ENCODE measurements at places on chromosomes 11 and 22.

- no peak for DNase-seq
Measured at GRCh38 chr11:78981153-78981552, 406.5 kb upstream of the NARS2 start.

DNA sequence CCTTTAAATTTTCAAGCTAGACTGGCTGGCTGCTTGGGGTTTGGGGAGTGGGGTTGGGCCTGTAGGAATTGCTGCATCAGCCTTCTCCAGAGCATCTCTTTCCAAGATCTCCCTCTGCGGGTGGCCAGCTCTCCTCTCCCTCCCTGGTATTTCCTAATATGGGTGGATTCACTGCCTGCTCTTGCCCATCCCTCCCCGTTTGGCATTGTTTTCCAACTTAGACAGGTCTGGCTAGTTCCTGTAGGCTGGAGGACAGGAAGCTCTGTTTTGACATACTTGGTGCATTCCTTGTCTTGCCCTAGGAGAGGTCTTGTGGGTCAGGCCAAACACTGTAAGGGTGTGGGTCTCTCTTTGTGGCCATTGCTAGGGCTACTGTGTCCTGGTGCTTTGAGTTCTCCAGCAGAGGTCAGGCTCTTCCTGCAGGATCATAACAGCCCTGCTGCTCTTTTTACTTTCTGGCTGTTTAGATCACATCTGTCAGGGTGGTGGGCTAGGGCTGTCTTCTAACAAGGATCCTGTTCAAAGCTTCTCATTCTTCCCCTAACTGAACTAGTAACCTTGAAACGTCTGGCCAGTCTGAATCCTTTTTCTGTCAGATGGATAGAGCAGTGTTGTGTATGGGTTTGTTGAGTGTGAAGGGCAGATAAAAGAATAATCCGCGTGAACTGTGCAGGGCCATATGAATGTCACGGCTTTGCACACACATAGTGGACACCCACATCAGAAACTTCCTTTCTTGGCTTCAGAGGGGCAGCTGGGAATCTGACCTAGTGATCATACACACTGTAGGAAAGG, 18.3 kb upstream of the MICALL1 start:
- DNase-seq: no peak

GRCh38 chr22:38824585-38824984, 19.2 kb downstream of the NPTXR start:
- no peak for DNase-seq

GRCh38 chr11:2531277-2531986, 86.6 kb downstream of the KCNQ1 start:
- DNase-seq: peak; percentile 60

DNA sequence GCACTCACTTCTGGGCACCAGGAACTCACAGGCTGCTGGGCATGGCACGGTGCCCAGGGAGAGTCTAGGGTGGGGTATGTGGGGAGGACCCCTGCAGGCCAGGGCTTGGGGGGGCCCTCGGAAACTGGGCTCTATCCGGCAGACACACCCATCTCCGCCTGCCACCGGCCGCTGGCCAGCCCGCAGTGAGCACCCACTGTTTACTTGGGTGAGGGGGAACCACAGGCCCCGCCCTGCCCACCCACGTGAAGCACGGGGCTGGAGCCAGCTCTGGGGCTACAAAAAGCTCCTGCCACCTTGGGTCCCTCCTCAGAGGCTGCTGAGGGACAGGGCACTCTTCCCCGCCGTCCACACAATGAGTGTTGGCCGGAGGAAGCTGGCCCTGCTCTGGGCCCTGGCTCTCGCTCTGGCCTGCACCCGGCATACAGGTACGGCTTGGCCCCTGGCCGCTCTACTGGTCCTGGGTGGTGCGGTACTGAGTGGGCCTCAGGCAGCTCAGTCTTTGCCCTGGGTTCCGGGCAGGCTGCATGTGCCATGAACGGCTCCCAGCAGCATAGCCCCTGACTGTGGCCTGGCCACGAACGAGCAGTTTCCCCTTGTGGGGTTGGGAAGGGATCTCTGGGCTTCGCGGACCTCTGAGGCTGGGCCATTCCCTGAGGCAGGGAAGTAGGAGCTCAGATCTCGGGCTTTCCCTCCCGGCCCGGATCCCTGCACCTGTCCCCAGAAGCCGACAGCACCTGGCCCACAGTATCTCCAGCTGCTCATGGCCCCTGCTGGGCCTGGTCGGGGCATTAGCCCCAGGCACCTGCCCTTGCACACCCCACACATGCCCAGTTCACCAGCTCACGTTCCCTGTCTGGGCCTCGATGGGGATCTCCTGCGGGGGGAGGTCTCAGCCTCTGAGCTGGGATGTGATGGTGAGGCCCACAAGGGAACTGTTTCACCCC, at the start of gene MUC5AC:
MUC5AC (plus strand) TSS at position 309 of the 947 bp plus-strand sequence; CDS start at position 356, 47 bp downstream.
- DNase-seq: no peak

DNA sequence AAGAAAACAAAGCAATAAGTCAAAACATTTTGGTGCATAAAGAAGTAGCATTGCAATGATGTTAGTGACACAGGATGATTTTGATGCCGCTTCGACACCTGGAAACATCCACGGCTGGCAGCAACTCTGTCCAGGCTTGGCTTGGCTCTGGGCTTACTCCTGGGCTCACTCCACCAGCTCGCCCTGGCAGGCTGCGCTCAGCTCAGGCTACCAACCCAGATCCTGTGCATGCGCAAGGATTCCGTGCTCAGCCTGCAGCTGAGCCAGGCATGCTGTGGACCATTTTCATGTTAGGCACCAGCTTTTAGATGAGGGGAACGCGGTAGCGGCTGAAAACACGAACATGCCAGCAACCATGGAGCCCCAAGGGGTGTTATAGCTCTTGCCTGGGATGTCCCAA, 66.0 kb downstream of the SLC25A17 start:
- no peak for DNase-seq

DNA sequence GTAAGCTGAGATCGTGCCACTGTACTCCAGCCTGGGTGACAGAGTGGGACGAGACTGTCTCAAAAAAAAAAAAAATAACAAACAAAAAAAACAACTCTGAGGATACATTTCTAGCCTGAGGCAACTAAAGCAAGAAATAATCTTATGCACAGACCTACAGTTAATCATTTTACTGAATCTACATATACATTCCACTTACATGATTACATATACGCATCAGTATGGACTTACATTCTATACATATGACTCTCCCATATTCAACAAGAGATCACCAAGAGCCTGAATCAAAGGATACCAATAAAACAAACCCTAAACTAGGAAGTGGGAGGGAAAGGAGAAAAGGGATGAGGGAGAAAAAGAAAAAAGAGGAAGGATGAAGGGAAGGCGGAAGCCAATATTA, 1.1 kb downstream of the ALG8 start:
- no peak for DNase-seq

GRCh38 chr11:69703453-69703767, 412 bp downstream of the FGF19 start:
- DNase-seq: no peak

- no peak for DNase-seq
Measured at GRCh38 chr11:67044496-67044895, 12.2 kb upstream of the RHOD start.

GRCh38 chr11:120501976-120502755, 9.4 kb upstream of the GRIK4 start:
- no peak for DNase-seq

DNA sequence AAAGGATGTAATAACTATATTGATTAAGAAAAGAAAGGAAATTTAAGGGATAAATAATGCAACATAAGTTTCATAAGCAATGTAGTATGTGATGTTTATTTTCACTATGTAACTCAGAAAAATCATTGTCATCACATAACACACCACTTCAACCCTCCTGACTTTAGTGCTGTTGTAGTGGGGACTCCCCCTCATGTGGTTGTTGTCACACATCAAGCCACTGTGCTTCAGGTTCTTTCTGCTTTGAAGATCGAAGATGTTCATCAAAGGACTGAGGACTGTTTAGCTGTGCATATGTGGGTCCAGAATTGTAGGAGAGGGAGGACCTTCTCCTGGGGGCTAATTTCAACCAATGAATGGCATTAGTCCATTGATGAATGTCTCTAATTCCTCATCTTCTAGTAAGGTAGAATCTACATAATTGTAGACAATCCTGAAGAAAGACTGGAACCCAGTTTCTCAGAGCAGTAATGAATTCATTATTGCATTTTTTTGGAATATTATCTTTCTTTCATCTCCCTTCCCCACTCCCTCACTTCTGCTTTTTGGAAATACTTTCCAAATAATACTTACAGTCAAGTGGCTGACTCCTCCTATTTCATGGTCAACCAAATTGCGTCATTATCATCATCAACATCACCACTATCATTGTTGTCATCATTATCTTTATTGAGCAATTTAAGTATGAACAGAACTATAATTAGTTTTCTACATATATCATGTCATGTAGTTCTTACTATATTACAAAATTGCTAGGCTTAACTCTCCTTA, 9.8 kb upstream of the CARD16 start:
- no peak for DNase-seq

DNA sequence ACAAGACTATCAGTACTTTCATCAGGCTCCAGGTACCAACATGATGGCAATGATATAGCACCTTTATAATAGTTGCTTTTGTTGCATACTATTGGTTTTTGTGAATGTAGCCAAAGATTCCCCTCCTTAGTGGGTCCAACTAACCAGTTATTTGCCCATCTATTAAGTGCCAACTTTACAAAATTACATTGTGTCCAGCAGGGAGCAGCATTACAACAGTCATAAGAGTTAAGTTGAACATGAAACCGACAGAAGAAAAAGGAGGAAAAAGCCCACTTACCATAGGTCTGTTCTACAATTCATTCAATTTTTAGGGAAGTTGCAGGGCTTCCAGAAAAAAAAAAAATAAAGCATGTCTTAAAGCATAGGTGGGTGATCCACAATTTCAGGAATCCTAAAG, 21.6 kb downstream of the IMMP1L start:
- DNase-seq: no peak

GRCh38 chr11:132099692-132100091, 729.3 kb downstream of the NTM start:
- DNase-seq: no peak

- no peak for DNase-seq
Measured at GRCh38 chr11:75023446-75024067, 34.8 kb downstream of the NEU3 start.

GRCh38 chr11:9895006-9895405, 231.1 kb downstream of the SWAP70 start:
- DNase-seq: no peak

- no peak for DNase-seq
Measured at GRCh38 chr11:102840018-102840417, 3.4 kb downstream of the MMP3 start.

DNA sequence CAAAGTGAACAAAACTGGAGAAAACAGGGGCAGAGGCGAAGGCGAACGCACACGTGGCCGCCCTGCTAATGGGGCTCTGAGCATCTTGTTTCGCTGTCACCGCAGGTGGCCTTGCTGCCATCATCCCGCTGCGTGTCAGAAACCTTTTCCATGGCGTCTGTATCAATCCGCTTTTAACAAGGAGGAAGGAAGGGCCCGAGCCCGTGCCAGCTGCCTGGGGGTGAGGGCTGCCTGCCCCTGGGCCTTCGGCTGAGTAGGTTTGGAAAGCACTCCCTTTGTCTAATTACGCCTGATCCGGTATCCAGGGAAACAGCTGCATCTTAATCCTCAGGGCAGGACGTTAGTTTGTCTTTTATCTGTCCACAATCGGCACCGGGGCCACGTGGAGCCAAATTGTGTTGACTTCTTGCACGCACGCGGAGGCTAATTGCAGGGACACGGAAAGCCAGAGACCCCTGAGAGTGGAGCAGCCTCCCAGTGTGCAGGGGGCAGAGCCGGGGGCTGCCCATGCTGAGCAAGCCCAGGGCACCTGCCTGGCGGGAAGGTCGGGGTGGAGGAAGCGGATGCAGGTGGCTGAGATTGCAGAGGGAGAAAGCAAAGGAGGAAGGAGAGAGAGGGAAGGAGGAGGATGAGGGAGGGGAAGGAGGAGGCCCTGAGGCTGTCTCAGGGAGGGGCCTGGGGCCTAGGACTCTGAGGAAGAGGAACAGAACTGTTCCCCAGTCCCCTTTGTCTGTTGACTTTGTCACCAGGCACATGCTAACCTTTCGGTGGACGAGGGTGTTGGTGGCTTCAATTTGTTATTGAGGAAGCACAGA, 19.2 kb upstream of the TH start:
- no peak for DNase-seq

GRCh38 chr11:84890676-84891075, 736.5 kb downstream of the DLG2 start:
- no peak for DNase-seq

DNA sequence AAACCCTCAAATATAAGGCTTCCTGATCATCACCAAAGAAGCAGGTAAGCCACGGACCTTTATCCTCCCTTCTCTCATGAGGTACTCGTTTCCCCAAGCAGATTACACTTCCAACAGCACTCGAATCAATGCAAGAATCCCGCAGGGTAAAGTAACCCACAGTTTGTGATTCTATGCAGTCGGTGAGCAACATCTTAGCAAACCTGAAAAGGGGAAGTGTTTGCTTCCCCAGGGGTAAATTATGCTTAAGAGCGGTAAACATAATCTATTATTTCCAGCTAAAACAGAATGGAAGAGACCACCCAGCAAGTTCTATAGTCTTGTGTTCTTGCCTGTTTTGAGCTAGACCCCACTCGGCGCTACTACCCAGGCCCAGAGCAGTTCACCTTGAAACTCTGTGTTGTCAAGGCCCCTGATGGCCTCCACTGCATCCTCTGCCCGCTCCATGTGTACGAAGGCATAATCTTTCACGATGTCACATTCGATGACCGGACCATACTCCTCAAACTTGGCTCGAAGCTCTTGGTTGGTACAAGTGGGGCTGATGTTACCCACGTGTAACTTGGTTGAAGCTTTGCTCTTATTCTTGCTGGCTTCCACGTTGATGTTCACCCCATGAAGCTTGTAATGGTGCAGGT, 1.3 kb downstream of the RBM4B start:
- no peak for DNase-seq

- peak; percentile 12 for DNase-seq
Measured at GRCh38 chr11:122108192-122108799, 7.7 kb downstream of the BLID start.

- no peak for DNase-seq
Measured at GRCh38 chr22:29477723-29478318, 2.2 kb upstream of the NEFH start.

GRCh38 chr22:37697538-37697835, 639 bp downstream of the TRIOBP start:
- DNase-seq: no peak

DNA sequence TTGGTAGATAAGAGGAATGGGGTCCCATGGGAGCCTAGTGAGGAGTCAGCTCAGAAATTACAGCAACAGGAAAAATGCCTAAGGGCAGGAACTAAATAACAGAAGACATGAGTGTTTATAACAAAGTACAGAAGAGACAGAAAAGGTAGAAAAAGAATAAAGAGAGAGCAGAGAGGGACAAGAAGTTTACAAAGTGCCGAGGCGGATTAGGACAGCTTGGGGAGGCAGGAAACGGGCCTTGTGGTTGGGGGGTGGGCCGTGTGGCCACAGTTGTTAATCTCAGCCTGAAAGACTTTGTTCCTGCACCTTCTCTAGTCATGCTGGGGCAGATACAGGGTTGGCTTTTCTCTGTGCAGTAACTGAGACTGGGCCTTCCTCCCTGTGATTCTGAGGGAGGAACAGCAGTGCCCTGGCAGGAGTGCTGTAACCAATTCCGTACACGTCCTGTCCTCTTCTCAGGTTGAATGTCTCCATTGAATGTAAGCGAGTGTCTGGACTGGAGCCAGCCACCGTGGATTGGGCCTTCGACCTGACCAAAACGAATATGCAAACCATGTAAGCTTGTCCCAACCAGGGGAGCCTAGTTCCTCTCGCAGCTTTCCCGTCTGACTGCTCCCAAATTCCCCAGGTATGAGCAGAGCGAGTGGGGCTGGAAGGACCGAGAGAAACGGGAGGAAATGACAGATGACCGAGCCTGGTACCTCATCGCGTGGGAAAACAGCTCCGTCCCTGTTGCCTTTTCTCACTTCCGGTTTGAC, 13.2 kb downstream of the NAA40 start:
- no peak for DNase-seq

- DNase-seq: no peak
Measured at GRCh38 chr11:66492161-66492865, 12.1 kb downstream of the DPP3 start.

Measured in CD4-positive, alpha-beta T cell (primary cell).